ENCODE measurements at places on chromosomes 7 and 10.

GRCh38 chr7:107660381-107661080 is at the start of gene SLC26A4:
Gene SLC26A4, plus strand, starts transcription at chr7:107660828. Its CDS starts 814 bp downstream, at chr7:107661642.
- DNase-seq, result peak; percentile 33

DNA sequence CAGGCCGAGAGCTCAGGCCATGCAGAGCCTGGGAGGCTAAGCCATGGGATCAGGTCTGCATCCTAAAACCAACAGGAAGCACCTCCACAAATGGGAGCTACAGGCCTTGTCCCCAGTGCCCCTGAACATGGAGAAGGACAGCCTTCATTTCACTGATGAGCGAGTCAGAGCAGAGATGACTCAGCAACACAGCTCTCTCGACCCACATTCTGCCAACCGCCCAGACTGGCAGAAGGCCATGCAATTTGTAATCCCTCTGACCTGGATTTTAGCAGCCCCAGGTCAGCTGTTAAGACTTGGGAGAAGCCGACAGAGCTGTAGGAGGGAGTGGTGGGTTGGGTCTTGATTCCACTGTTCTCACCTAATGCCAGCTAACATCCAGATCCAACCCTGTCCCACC is 25.5 kb downstream of the VOPP1 start:
- no peak for DNase-seq

GRCh38 chr7:124106575-124106974 is 73.7 kb upstream of the TMEM229A start:
- DNase-seq, result no peak

GRCh38 chr7:107934991-107935770 is 44.2 kb downstream of the DLD start:
- no peak for DNase-seq

DNA sequence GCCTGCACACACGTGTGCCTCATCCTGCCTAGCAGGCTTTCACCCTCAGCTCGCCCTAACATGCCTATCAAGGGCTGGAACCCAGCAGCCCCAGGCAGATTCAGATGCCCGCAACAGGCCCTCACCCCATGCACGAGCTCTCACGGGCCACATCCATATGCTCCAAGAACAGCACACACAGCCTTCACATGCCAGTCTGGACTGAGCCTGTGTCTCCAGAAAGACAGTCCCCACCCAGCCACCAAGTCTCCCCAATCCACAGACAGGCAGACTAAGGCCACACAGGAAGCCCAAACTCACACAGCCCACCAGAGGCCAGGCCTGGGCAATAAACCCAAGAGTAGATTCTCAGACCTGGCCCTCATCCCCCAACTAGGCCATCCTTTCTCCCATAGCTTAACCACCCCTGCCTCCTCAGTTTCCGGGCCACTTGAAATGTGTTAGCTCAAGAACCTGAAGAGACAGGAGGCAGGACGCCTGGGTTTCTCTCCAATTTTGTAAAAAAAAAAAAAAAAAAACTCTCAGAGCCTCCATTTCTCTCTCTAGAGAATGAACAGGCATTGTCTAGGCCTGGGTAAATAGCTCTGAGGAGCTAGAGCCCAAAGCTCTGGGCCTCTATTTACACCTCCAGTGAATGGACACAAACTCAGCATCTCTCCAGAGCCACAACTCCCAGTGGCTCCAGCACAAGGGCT is 6.8 kb downstream of the LDB1 start:
- no peak for DNase-seq

GRCh38 chr7:138821912-138822311 is 23.9 kb upstream of the ATP6V0A4 start:
- DNase-seq, result no peak

- DNase-seq, result no peak
These were observed 67.9 kb downstream of the MTURN start for GRCh38 chr7:30202671-30203070.

Measured in activated CD4-positive, CD25-positive, alpha-beta regulatory T cell treated with anti-CD3 and anti-CD28 coated beads, Interleukin-2, amount 50 U/mL, for 72 hours (primary cell).